ENCODE measurements at places on chromosomes 1 and 21. TPM values are rescaled to one million over a fixed set of nuclear protein-coding genes. Genes with fewer than 3 reads are reported as not detected.
A peak's percentile ranks its signal among the peaks of the same experiment; 100 is the strongest.

- peak; percentile 78 for DNase-seq
These were observed 8.4 kb downstream of the LRRC3 start for GRCh38 chr21:44463724-44464123.

DNA sequence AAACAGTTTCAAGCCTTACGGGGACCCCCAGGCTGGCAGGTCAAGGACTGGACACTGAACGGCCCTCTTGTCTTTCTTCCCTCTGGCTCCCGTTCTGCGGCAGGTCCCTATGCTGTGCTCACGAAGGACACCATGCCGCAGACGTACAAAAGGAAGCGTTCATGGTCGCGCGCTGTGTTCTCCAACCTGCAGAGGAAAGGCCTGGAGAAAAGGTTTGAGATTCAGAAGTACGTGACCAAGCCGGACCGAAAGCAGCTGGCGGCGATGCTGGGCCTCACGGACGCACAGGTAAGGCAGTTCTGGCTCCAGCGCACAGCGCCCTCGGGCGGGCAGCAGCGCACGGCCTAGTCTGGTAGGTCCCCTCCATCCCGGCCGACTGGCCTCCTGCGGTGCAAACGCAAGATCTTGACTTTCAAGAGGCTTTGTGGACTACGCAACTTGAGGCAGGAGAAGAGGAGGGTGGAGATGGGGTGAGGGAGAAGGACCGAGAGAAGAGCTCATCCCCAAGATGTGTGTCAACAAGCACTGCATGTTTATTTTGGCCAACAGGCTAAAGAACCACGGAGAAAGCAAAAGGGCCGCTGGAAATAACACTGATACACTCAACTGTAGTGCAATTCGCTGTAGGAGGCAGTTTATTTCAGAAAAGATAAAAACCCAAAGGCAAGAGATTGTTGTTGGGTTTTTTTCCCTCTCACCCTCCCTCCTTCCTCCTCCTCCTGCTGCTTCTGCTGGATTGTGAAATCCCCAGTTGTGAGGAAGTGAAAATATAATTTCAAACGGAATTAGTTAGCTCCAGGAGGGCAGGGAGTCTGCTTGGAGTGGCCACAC lies 3.0 kb downstream of the HLX start:
- DNase-seq, result peak; percentile 88

DNA sequence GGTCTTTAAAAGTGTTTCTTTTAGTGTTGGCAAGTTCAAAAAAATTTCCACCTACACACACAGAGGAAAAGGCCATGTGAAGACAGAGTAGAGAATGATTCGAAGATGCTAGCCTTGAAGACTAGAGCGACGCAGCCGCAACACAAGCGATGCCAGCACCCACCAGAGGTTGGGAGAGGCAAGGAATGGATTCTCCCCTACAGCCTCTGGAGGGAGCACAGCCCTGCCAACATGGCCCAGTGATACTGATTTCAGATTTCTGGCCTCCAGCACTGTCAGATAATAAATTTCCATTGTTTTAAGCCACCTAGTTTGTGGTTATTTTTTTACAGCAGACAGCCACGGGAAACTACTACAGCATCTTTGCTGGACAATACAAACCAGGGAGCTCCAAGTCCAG lies 6.9 kb upstream of the ADAR start:
- no peak for DNase-seq

DNA sequence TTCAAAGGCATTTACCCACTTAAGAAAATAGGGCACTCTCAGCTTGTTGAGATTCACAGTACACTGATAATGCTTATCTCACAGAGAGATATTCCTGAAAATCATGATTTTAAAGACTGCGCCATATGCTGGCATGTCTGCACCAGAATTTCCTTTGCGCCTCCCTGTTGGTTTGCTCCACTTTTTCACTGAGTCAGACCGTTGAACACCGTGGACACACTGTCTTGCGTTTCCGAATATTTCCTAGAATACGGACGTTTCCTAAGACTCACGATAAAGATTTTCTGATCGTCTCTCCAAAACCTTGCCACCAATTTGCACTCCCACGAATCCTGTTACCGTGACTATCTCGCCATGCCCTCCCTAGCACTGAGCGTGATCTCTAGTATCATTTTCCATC lies 497 bp upstream of the C1orf115 start:
- no peak for DNase-seq

Gene WDR64
- total RNA-seq, result not detected

Gene PEAR1
- total RNA-seq, result 14.6 TPM

DNA sequence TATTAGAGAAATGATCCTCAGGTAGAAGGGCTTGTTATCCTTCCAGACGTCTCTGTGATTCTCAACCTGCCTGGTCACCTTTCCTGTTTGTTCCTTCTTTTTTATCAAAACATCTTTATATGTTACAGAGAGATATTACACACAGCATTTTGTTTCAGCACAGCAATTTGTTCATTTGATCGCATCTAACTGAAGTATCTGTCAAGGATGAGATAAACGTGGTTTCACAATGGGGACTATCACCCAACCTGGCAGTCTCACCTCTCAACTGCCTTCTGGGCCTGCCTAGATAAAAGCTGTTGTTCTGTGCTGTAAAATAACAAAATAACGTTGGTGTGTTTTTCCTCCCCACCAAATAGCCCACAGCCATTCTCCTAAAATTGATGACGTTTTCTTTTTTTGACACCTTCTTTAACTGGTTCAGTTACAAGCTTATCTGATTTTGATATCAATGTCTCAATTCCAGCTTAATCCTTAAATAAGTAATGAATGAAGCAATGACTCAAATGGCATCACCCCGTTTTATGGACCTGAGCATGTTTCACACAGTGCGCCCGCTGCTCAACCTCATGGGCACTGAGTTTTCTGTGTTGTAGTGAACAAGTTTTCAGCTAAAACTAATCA lies 367.9 kb upstream of the RUNX1 start:
- no peak for DNase-seq

DNA sequence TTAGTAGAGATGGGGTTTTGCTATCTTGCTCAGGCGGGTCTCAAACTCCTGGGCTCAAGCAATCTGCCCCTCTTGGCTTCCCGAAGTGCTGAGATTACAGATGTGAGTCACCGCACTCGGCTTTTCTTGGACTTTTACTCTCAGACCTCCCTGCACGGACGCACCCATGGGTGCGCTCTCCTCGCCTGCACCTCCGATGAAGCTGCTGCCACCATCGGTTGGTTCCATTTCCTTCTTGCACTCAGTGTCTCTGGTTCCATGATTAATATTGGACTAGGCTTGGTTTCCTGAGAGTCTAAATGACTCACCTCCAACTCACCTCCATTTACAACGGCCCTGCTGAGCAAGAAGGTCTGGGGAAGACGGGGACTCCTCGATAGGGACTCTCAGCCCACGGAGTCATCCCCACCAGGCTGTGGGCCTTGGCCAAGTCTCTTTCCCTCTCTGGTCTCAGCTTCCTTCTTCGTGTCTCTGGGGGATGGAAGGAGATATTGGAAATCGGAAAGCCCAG lies 6.7 kb upstream of the TNFRSF8 start:
- DNase-seq, result no peak

DNA sequence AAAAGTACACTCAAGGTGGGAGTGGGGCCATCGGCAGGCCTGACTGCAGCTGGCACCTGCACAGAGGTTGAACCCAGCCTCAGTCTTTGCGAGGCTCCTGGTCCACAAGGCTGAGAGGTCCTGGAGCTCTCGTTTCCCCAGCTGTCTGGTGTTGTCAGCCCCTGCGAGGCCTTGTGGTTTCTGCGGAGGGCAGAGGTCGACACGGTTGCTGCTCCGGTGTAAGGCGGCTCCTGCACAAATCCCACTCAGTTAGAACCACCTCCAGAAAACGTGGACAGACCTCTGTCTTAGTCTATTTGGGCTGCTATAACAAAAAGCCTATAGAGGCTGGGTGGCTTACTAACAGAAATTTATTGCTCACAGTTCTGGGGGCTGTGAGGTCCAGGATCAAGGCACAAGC lies 5.8 kb downstream of the KIAA1614 start:
- DNase-seq, result no peak

Gene NBPF4
- not detected for total RNA-seq

- no peak for DNase-seq
These were observed 99.6 kb upstream of the ZC3H11B start for GRCh38 chr1:219712506-219712905.

DNA sequence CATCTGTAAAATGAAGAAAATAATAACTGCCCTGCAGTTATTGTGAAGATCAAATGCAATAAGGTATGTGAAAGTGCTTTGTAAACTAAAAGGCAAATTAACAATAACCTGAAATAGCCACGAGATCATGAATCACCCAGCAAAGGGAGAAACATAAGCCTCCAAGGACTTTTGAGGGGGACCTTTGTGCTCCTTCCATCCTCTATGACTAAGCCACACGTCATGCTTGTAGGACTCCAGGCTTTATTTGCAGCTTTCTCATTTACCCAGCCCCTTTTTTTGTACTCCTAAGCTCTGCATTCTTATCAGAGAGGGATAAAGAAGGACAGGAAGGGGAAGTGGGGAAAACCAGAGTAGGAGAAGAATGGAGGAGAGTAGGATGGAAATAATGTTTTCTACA lies 115.1 kb downstream of the PROX1 start:
- no peak for DNase-seq

DNA sequence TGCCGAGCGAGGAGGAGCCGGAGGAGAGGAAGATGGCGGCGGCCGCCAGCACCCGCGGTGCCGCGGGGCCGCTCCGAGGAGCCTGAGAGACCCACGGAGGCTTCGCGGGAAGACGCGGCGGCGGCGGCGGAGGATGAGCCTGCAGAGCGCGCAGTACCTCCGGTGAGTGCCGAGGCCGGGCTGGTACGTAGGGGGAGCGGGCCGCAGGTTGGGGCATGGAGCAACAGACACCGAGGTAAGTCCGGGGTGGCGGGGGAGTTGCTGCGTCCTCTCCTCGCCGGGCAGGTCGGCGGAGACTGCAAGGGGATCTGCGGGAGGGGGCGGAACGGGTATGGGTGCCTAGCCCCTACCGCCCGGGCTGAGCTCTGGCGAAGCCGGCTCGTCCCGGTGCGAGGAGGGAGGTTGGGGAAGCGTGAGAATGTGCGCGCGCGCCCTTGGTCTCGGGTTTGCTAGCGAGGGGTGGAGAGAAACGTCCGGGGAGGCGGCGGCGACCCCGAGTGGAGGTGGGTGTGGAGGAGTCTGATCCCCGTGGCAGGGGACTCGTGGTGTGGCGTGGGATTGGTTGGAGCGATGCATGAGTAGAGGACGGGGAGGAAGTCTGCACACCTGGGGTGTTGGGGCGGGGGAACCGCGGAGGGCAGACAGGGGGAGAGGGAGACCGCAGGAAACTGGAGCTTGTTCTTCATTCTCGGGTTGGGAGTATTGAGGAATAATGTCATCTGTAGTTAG lies at the start of gene SMG7:
Gene SMG7 (plus strand): TSS at position 12 of the 729 bp plus-strand sequence. CDS start 122 bp downstream, at position 134.
- peak; percentile 88 for DNase-seq

- no peak for DNase-seq
These were observed 149.1 kb downstream of the FCRL5 start for GRCh38 chr1:157403203-157403602.

DNA sequence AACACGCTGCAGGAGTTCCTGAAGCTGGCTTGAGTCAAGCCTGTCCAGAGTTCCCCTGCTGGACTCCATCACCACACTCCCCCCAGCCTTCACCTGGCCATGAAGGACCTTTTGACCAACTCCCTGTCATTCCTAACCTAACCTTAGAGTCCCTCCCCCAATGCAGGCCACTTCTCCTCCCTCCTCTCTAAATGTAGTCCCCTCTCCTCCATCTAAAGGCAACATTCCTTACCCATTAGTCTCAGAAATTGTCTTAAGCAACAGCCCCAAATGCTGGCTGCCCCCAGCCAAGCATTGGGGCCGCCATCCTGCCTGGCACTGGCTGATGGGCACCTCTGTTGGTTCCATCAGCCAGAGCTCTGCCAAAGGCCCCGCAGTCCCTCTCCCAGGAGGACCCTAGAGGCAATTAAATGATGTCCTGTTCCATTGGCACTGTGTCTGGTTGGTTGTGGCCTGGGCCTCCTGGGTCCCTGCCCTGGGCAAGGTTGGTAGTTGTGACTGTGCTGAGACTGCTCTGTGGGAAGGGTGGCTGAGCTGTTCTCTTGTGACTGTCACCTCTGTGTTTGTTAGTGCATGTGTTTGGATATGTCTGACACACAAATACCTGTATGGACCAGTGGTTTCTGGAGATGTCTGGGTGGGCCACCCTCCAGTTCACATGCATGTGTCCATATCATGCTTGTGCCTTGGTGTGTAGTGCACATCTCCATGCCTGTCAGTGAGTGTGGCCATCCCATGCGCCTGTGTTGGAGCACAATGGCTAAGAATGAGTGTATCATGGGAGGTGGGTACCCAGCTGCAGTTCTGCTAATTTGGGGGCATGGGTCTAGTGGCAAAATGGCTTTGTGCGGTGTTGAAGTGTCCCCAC lies 1.4 kb downstream of the SH3BGRL3 start:
- no peak for DNase-seq

- peak; percentile 81 for DNase-seq
These were observed 23.4 kb upstream of the ARF1 start for GRCh38 chr1:228058949-228059633.

Gene SPRR1B
- not detected for total RNA-seq

- peak; percentile 83 for DNase-seq
These were observed 548 bp upstream of the MFSD2A start for GRCh38 chr1:39954324-39954869.

- no peak for DNase-seq
These were observed 61.4 kb upstream of the TNFSF18 start for GRCh38 chr1:173112129-173112528.

DNA sequence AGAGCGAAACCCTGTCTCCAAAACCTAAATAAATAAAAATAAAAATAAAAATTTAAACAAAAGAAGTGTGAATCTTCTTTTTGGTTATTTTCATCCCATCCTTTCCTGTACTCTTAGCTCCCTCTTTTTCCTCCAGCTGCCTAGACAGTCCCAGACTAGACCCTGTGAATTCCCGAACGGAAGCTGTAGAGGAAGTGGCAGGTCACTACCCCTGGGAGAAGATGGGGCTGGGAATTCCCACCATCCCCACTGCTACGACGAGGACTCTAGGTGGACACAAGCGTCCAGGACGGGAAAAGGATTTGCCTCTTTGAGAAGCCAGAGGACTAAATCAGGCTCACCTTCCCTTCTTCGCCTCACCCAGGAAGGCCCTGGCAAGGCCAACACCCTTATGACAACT lies 12.6 kb downstream of the RHBDL2 start:
- no peak for DNase-seq

Gene PSRC1
- 1.7 TPM for total RNA-seq

DNA sequence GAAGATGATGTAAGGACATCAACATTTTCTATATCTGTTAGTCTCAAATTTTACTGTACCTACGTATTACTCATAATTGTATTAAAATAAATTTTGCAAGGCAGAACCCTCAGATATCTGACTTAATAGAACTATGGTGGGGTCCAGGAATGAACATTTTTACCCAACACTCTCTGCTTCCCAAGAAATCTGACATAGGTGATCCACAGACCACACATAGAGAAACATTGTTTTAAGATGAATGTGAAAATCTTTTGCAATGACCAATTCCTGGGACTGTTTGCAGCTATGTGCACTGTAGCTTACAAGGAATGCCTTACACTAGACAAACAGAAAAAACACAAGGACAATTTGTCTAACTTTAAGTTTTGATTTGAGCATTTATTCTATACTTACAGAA lies 645.6 kb upstream of the ADGRL2 start:
- DNase-seq, result no peak

DNA sequence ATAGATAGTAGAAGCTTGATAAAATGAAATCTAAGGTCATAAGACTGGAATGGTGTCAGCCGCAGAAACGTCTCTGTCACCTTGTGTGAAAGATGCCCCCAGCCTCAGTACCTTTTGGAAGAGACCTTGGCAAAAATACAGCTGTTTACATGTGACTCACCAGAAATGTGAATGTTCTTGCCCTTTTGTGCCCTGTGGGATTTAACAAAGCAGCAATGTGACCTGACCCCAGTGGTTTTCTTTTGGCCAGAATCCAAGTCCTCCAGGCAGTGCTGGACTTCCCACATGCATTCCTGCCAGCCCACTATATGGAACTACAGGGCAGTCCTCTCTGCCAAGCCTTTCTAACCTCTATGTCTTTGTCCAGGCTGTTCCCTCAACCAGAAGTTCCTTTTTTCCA lies 27.2 kb upstream of the LRRC8C start:
- DNase-seq, result no peak
